ENCODE measurements at places on chromosomes 12 and 14. TPM values are rescaled to one million over a fixed set of nuclear protein-coding genes. Genes with fewer than 3 reads are reported as not detected.

KLHL33 gene
- 0.83 TPM for polyA plus RNA-seq

SMCO2 gene
- polyA plus RNA-seq, result not detected

DTX3 gene
- polyA plus RNA-seq, result 26.7 TPM

LMNTD1 gene
- 0.60 TPM for polyA plus RNA-seq

SYNDIG1L gene
- 0.29 TPM for polyA plus RNA-seq

GLIPR1L1 gene
- polyA plus RNA-seq, result not detected

RIMBP2 gene
- polyA plus RNA-seq, result 0.98 TPM

SCNN1A gene
- not detected for polyA plus RNA-seq

TSPAN19 gene
- polyA plus RNA-seq, result 0.31 TPM
